ENCODE measurements at places on chromosomes 4 and X.

- no peak for DNase-seq
Observed at GRCh38 chrX:114841051-114841450, 176.4 kb downstream of the IL13RA2 start.

GRCh38 chr4:10183462-10183861, 66.9 kb upstream of the WDR1 start:
- no peak for DNase-seq

GRCh38 chr4:76238236-76238635, 13.3 kb upstream of the FAM47E start:
- no peak for DNase-seq

DNA sequence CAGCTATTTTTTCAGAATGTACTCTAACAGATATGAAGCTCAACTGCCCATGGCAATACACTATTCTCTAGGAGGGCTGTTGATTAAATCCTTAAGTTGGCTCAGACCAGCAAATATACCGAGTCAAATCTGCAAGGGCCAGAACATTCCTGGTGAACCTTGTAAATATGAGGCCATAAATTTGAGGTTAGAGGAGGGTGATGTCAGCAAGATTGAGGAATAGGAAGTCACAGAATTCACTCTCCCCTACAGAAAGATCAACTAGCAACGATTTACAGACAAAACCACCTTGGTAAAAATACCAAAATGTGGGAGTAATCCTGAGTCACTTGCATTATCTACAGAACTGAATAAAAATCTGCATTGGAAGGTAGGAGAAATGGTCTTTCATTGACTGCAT, 399.3 kb downstream of the GPM6A start:
- no peak for DNase-seq

DNA sequence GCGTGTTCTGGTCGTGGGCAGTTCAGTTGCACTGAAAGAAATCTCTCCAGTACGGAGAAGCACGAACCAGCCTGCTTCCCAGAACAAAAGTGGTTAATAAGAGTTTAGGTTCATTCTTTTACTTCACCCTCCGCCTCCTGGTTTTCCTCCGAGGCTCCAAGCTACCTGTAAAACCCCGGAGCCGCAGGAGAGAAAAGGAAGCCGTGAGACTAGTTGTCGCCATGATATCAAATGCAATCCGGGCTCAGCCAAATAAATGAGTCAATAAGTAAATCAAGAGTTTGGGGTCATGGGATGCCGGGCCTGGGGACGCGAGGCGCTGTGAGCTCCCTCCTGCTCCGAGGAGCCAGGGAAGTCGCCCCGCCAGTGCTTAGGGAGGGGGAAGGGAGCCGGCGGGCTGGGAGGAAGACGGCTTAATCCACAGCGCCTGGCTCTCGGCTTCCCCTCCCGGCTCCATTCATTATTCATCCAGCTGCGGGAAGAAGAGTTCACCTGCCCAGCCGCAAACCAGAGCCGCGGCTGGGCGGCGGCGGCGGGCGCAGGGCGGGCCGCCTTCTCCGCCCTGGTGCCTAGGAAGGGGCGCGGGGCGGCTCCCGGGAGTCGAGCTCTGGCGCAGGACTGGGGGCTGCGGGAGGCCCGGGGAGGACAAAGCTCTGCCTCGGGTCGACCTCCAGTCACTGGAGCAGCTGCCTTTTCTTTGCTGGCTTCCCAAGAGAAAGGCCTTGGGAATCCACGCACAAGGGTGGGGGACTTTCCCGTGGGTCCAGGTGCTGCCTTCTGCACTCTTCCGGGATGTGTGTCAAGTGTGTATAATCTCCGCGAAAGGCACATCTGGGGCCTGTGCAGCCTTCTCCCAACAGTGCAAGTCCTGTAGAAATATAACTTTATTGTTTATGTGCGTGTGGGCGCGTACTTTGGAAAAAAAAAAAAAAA, 1.7 kb downstream of the FRAS1 start:
- DNase-seq, result no peak

DNA sequence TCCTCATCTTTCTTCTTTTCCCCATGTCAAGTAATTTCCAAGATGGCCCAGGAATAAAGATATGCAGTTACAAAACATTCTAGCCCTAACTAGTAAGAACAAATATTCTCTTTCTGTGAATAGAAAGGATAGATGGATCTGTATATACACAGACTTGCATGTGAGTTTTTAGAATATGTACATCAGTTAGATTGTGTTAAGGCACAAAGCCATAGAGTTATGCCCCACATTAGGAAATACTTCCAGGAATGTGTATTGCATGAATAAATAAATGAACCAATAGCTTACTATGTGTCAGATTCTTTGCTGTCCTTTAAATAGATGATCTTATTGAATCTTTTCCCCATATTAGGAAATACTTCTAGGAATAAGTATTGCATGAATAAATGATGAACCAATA, 46.0 kb upstream of the TMPRSS11E start:
- DNase-seq, result no peak

DNA sequence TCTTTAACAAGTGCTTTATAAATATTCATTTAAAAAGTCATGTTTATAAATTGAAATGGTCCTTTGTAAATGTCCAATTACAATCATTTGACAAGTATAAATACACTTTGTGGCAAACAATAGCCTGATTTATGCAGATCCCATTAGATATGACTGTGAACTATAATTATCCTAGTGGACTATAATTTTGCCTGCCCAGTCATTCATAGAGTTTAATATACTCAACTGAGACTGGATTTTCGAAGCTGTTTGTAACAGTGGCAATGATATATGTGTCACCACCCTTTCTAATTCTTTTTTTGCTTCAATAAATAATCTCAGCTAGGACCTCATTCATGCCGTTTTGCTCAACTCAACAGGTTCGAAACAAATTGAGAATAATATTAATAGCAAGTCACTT, 732.0 kb downstream of the PCDH18 start:
- no peak for DNase-seq

- no peak for DNase-seq
Observed at GRCh38 chrX:54386314-54386713, 28.5 kb upstream of the WNK3 start.

GRCh38 chr4:173231916-173232315, 63.3 kb downstream of the GALNT7 start:
- peak; percentile 7 for DNase-seq

All from erythroblast (primary cell).